ENCODE measurements at places on chromosomes 5 and 9.

DNA sequence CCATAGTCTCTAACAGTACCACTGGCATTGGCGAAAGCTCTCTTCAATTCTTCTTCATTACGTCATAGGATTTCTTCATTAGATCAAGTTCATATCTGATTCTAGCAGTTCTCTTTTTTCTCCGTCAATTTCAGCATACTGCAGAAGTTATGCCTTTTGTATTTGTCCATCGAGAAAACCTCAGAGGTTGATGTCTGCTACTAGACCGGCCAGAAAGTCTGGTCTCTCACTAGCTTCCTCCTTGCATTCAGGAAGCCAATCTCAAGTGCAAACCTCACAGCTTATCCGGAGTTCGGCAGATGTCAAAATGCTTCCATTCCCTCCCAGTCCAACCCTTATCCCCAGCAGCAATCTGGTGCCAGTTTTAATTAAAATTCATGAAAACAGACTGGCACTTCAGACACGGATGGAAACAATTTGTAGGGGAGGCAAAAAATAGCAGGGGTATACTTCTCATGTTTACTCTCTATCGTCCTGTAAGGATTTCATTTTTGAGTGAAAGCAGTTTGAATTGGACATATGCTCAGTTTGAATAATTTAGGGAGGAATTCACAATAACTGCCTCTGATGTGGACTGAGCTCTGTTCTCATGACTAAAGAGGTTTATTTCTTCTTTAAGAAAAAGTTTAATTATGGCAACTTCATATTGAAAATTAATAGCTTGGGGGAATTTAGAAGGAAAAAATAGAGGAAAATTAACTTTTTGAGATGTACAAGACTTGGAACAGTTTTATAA lies 56.4 kb upstream of the TMC1 start:
- DNase-seq, result no peak

GRCh38 chr5:2991884-2992283 lies 240.4 kb upstream of the IRX2 start:
- no peak for DNase-seq

DNA sequence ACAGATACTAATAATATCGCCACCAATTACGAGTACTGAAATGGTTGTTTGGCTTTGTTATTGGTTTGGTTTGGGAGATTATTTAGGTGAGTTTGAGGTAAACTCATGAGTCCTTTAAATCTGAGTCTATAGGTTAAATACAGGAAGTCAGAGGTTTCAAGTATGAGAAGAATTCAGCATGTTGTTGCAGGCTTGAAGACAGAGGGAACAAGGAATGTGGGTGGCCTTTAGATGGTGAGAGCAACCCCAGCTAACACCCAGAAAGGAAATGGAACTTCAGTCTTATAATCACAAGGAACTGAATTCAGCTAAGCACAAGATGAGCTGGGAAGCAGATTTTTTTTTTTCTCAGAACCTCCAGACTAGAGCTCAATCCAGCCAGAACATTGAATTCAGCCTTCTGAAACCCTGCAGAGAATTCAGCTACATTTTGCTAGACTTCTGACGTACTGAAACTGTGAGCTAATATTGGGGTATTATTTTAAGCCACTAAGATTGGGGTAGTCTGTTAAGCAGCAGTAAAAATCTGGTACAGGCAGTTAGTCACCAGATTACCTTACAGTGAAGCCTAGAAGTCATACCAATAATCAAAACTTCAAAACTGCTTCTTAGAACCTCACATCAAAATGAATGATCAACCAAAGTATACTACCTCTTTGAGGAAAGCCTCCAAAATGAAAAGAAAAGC lies 216.0 kb upstream of the PUM3 start:
- DNase-seq, result peak; percentile 12

DNA sequence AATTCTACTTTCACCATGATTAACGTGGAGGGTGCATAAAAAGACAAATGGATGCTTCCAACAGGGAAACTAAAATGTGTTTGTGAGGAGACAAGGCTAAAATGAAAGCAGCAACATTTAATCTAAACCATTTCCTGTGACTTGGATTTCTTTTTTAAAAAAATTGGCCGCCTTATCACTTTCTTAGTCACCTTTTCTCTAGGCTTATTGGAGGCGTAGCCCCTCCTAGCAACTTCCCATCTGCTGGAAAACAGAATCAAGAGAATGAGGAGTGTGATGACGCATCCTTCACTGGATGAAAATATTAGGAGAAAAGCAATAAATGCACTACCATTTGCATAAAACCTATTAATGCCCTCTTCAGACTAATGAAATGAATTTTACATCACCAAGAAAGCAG lies 791 bp upstream of the GPR150 start:
- no peak for DNase-seq

DNA sequence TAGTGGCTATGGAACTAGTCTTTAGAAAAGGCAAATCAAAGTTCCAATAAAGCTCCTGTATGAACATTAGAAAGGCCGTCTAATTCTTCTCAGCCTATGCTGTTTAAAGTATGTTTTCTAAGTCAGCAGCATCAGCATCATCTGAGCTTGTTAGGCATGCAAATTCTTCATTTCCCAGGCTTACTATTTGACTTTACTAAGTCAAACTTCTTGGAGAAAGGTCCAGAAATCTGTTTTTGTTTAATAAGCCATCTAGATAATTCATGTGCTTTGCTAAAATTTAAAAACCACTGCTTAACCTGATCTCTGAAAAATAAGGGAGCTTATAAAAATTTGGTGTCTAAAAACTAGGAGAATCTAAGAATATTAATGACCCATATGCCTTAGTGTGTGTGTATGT lies 200.2 kb upstream of the SGCD start:
- DNase-seq, result no peak

DNA sequence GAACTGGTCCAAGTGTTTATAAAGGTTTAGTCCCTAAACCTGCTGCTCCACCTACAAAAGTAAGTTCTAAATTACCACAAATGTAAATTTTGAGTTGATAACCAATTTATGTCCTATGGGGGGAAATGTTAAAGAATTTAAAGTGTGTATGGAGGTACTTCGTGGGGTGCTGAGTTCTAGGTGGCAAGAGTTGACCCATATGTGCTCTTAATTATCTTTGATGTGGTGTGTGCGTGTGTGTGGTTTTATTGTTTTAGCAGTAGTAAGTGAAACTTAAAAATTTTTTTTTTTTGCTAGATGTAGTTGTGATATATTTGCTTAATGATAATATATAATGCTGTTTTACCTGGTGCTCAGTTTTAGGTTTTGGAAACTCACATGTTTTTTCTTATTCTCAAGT lies 72.6 kb downstream of the GPBP1 start:
- no peak for DNase-seq

GRCh38 chr9:91061506-91061905 lies 259.9 kb downstream of the SYK start:
- DNase-seq, result no peak

DNA sequence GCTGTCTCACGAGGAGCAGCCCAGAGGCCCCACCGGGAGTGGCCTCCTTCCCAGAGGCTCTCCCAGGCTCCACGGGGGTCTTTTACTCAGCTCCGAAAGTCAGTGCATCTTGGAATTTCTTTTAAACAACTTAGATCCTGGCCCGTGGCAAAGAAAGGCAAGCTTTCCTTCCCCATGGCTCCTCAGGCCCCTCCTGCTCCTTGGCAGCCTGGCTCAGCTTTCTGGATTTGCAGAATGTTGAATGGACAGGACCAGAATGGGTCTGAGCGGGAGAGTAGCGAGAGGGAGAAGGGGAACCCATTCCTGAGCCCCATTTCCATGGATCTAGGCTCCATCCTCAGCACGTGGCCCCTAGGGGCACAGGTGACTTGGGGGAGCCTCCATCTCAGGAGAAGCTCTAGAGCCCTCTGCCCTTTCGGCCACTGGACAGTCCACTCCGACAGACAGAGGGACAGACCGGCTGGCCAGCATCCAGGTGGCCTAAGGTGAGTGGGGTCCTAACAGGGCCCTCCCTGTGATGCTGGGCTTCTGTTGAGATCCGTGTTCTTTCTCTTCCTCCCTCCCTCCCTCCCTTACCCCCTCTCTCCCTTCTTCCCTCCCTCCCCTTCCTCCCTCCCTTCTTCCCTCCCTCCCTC lies 173.9 kb upstream of the PPP1R26 start:
- no peak for DNase-seq

GRCh38 chr9:15192856-15193255 lies 114.2 kb downstream of the TTC39B start:
- DNase-seq, result no peak

DNA sequence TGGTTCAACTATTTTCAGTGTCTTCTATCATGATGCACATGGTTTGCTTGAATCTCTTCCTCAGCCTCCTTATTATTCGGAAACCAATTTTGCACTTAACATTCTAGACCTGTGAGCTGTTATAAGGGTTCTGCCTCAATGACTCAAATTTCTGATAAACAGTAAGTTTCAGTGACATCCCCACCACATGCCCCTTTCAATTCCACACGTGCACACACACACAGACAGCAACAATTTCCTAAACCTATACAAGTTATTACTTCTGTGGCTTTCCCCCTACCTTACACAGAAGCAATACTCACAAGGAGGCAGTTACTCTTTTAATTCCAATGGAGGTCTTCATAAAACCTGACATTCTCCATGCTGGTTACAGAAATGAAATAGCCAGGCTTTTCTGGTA lies 102.4 kb downstream of the ELAVL2 start:
- DNase-seq, result no peak

DNA sequence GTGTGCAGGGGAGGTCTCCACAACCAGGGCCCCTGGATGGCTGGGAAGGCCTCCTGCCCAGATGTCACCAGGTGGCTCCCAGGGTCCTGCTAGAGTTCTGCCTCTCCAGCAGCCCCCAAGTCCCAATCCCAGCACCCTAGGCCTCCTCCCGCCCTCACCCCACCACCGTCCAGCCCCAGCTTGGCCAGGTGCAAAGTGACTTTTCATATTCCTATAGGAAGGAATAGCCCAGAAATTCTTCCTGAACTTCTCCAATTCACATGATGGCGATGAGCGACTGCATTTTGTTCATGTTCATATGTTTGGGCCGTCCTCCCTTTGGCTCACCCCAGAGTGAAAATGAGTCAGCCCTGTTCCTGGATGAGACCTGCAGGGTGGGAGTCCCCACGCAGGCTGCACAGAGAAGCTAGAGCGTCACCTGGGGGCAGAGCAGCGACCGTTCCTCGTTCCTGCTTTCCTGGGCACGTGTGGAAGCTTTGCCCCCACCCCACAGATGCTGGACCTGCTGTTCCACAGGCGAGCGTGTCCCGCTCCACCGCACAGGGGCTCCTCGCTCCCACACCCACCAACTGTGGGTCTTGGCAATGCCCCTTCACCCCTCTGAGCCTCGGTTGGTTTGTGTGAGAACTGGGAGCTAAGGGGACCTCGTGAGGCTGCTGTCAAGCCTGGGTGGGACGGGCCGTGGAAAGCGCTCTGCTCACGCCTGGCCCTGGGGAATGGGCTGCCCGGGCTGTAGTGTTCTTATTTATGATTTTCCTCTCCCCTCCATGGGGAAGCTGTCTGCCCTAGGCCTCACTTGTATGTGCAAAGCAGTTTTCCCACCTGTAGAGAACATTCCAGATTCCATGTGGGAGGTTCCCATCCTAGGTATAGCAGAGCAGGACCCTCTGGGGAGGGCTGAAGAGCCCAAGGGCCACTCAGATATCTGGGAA lies 6.9 kb downstream of the MRPS2 start:
- no peak for DNase-seq

DNA sequence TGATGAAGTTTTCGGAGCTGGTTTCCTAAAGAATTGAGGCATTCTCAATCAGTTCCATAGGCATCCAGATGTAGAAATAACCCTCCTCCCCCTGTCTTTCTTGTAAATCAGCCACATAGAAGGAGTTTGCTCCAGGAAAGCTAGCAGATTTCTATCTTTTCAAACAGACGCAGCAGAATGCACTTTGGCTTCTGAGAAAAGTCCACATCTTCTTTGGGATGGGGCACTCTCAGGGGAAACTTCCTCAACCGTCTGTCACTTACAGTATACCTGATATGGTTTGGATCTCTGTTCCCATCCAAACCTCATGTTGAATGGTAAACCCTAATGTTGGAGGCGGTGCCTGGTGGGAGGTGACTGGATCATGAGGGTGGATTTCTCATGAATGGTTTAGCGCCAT lies 94.1 kb downstream of the SNCAIP start:
- DNase-seq, result no peak

GRCh38 chr5:127988146-127988760 lies 95.3 kb upstream of the SLC12A2 start:
- DNase-seq, result peak; percentile 44

DNA sequence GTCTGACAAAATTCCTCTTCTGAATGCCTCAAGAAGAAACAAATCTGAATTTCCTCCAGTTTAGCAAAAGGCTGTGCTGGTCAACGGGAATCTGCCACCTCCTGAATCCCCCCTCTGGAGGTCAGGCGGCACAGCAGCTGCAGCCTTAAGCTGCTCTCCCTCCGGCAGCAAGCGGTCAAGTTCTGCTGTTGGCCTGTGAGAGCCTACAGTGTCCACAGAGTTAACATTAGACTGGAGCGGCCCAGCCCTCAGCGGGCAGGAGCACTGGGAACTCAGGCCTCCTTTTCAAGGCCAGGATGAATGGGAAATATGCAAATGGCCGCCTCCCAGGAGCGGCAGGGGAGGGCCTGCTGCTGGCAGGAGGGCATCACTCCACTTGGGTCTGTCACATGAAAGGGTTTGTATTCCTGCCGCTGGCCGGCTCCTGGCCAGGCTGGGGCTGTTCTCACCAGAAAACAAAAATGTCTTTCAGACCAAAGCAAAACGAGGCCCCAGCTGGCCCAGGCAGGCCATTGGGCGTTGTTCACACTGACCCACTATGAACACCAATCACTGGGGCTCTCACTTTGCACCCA lies 8.2 kb downstream of the ACSL6 start:
- DNase-seq, result no peak

DNA sequence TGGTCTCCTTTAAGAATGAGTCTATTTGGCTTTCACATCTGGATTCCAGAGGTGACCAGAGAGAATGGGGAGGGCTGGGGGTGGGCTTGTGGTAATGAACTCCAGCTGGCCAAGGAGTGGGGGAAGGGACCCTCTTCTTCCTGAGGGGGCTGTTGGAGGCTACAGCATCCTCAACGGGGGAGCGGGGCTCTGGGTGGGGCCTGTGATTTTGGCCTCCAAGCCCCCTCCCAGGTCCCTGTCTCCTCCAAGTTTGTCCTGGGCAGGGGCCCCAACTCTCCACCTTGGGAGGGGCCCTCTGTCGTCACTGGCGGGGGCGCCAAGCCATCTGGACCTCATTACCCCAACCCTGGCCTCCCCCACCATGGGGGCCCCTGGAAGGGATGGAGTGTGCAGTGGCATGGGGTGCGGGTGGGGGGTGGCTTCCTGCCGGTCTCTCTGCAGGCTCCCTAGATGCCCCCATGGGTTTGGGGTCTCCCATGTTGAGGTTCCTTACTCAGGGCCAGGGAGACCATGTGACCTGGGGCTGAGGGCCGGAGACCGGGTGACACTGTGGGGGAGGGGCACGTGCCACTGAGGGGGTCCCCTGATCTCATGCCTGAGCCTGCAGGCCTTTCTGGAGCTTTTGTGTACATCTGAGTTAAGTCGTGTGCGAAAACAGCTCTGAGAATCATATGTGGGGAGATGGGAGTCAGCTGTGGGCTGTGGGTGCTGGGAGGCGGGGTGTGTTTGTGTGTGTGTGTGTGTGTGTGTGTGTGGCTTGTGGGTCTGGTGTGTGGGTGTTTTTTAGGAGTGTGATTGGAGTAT lies 32.4 kb downstream of the GOLGA2 start:
- DNase-seq, result no peak
